ENCODE measurements at places on chromosomes 1 and 21.

DNA sequence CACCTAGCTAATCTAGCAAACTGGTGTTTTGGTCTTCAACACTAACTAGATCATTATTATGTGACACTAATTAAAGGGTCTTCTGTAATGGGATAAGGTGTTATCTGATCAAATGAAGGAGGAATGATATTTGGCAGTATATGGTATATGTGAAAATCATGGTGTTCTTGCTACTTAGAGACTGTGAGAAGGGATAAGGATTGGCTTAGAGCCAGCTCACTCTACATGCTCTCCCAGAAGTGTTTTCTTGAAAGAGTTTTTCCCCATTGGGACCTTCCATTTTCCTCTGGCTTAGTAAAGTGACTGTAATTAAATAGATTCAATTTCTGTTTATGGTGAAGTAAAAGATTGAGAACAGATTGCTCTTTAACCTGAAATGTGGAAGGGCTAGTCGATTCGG is 71.2 kb upstream of the RGL1 start:
- DNase-seq: no peak

- peak; percentile 12 for DNase-seq
Measured at GRCh38 chr1:80656014-80656636, 1144.6 kb upstream of the ADGRL2 start.

DNA sequence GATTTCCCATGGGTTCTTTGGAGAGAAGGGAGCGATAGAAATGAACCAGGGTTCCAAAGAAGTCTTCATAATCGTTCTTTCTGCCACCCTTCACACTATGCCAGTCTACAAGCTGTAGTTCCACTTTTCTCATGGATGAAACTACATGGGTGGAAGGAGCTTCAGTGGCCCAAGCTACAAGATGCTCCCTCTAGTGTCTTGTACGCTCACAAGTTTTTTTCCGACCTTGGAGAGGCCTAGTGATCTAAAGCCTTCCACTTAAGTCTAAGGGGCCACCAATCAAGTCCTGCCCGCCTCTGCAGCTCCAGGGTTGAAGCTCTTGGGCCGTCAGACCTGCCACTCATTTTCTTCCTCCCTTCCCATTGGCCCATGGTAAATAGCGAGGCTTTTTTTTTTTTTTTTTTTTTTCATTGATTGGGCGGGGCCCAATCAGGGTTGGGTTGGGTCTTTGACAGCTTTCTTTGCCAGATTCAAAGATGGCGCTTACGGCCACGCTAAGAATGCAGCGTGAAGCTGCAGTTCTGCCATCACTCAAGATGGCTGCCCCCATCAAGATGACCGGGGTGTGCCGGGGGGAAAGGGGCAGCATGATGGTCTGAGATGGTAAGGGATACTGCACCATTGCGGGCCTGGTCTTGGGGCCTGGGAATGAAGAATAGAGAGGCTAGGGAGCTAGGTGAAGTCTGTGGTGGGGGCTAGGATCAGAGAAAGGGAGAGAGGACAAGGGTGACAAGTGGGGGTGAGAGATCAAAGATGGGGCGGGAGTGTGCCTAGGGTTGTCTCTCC is at the start of gene TOMM40L:
TOMM40L (plus strand) TSS at position 527 of the 786 bp plus-strand sequence. CDS start 430 bp downstream, outside the sequence.
- DNase-seq: peak; percentile 99

DNA sequence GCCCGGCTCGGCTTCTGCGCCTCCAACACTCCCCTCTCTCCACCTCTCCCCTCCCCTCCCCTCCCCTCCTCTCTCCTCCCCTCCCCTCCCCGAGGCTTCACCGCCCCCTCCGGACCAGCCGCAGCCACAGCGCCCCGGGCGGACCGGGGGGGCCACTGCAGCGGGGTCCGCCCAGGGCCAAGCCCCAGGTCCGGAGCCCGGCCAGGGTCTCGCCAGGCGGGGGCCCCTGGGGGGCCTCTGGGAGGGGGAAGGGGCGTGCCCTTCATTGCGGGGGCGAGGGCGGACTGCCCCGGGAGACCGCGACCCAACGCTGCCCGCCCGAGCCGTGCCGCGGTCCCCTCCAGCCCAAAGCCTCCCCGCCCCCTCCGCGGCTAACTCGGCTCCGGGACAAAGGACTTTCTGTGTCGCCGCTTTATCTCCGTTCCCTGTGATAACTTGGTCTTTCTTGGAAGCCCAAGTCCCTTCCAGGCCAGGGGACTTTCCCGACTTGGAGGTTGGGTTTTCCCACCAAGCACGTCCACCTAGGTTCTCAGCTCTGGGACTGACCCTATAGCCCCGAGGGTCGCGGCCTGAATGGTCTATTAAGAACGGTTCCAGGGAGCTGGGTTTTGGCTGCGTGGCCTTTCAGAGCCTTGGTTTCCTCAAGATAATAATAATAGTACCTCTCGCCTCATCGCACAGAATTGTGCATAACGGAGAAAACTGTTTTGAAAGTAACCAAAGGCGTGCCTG is at the start of gene UBQLN4:
UBQLN4 (minus strand) TSS at position 31 of the 732 bp plus-strand sequence. CDS start 97 bp downstream, outside the sequence.
- peak; percentile 68 for DNase-seq

- DNase-seq: no peak
Measured at GRCh38 chr1:46495778-46496177, 6.1 kb downstream of the DMBX1 start.

- DNase-seq: no peak
Measured at GRCh38 chr1:32516402-32516801, 22.8 kb upstream of the ZBTB8A start.

DNA sequence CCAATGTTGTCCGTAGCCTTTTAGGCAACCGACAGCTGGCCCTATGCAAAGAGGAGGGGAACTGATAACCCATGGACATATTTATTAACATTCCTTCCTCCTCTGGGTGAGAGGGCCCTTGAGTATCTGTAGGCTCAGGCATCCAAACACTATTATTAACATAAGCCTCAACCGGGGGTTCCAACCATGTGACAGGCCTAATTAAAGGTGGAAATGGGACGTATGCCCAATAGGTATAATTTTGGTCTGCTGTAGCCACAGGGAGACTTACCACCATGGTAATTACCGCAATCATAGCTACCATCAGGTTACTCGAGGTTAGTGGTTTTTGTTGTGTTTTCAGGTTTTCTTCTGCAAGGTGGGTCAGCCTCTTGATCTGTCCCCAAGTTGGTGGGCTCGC is 5.3 kb downstream of the DAP3 start:
- no peak for DNase-seq

GRCh38 chr1:182122256-182122912 is 60.9 kb upstream of the ZNF648 start:
- no peak for DNase-seq

- no peak for DNase-seq
Measured at GRCh38 chr1:51240084-51240483, 4.0 kb downstream of the RNF11 start.

DNA sequence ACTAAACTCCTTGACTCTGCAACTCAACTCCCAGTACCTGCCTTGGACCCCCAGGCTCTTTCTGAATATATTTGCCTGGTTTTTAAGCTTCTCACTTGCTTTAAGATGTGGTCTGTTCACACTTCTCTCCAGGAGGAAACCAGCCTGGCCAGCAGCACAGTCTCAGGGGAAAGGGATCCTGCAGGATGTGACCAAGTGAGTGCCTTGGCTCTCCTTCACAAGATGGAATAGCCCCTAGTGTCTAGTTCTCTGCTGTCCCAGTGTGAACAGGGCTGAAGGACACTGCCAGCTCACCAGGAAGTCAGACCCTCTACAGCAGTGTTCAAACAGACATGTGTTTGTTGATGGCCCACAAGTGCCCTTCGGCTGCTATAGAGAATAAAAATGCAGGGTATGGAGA is 32.9 kb downstream of the CD244 start:
- DNase-seq: no peak

- no peak for DNase-seq
Measured at GRCh38 chr1:160548183-160548582, 25.1 kb upstream of the SLAMF6 start.

GRCh38 chr1:226404904-226405222 is 3.0 kb downstream of the PARP1 start:
- DNase-seq: no peak

- no peak for DNase-seq
Measured at GRCh38 chr1:15188678-15189077, 35.1 kb downstream of the TMEM51 start.

DNA sequence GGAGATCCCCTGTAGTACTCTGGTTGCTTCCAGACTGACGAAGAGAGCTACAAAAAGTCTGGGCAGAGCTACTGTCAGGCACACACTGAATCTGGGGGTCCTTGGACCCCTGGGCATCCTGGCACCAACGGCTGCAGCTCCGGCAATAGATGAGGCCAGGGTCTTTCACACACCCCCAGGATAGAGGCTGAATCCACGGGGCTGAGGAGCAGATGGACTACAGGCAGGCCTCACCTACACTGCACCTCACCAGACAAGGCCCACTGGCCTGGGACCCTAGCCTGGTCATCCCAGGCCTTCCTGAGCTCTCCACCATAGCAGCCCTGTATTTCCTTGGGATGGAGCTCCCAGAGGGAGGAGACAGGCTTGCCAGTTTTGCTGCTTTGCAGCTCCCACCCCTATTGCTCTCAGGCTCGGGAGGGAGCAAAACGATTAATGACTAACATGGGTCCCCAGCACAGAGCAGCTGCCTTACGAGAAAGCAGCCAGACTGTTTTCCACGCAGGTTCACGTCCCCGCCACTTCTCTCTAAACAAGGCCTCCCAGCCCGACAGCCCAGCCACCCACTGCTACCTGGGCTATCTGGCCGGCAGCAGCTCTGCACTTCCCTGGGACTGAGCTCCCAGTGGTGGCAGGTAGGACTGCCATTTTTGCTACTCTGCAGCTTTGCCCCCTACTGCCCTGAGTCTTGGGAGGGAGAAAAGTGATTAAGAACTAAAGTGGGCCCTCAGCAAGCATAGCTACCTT is 1022.5 kb upstream of the ADGRL2 start:
- DNase-seq: no peak

- DNase-seq: no peak
Measured at GRCh38 chr1:15132965-15133364, 20.6 kb upstream of the TMEM51 start.

DNA sequence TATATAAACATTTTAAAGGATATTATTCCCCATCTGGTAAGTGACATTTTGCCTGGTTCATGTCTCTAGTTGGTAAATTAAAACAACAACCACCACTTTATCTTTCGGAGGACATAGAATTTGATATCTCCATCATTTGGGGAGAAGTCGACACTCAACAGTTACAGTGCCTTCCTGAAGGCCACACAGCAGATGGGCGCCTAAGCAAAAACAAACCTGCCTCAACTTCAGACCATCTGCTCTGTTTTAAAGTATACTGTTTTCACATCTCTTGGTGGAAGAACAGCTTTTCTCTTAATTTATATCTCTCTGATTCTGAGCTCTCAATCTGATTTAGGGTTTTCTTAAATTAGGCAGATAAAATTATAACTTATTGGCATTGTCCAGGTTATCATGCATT is 282.2 kb downstream of the RYR2 start:
- DNase-seq: no peak

DNA sequence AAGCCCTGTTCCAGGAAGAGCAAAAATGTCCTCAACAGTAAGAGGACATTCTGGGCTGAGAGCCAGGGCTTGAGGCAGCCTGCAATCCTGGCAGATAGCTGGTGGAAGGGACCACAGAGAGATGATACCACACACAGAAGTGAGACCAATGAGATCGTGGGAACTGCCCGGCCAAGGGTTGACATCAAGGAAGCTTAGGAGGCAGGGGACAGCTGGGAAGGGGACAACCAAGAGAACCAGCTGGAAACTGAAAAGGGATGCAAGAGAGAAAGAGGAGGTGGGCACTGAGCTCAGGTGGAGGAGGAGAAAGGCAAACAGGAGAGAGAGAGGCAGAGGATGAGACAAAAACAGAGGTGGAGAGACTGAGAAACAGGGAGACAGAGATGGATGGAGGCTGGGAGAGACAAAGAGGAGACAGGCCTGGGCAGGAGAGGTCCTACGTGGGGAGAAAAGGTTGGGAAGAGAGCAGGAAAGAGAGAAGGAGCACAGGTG is 9.2 kb downstream of the PDZK1IP1 start:
- DNase-seq: no peak

DNA sequence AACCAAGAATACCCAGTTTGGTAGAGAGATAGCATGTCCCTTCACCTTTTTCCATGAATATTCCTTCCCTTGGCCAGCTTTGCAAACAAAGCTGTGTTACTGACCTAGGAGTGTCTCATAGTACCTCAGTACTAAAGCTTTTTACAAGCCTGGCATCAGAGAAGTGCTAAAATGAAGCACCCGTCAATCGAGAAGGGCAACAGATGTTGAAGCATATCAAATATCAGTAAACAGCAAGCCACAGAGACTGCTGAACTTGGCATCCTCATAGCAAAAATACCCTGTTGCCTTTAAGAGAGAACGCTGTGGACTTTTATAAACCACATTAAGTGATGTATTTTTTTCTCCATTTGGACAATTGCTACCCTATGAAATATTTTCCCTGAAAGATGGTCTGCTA is 128.6 kb upstream of the HOOK1 start:
- DNase-seq: no peak

DNA sequence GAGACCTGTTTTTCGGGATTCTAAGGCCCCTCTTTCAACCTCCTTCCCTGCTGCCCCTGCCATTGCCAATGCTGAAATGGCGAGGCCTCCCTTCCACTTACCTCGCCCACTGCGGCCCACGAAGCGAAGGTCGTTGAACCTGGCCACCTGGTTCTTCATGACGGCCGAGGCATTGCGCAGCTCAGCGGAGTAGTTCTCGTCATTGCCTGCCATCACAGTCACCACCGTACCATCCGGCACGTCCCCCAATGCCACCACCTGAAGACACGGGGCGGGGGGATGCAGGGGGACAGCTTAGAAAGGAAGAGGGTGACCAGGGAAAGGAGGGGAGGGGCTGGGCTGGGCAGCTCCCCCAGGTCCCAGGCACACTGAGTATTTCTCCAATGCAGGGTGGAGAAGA is 2.6 kb downstream of the RUNX3 start:
- no peak for DNase-seq

DNA sequence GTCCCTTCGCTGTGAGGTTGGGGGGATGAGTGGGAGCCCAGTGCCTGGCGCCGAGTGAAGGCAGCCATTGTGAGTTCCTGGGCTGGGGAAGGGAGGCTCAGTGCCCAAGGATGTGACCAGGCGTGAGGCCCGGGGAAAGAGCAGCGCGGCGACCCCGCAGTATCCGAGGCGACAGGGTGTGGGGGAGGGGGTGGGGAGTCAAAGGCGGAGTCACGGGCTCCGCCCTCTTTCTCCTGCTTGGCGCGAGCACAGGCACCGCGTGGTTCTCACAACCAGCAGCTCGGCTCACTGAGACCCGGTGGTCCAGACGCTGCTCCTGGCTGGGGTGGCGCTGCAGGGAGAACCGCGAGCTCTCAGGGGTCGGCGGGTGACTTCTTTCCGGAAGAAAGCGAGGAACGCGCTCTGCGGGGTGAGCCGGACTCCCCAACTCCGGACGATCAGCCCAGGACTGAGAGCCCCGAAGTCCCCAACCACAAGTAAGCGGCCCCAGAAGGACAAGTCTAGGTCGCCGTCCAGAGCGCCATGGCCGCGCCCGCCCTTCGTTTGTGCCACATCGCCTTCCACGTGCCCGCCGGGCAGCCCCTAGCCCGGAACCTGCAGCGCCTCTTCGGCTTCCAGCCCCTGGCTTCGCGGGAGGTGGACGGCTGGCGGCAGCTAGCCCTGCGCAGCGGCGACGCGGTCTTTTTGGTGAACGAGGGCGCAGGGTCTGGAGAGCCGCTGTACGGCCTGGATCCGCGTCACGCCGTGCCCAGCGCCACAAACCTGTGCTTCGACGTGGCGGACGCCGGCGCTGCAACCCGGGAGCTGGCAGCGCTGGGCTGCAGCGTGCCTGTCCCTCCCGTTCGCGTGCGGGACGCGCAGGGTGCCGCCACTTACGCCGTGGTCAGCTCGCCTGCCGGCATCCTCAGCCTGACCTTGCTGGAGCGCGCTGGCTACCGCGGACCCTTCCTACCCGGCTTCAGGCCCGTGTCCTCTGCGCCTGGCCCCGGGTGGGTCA is at the start of gene HPDL:
HPDL (plus strand) TSS at position 269 of the 997 bp plus-strand sequence; CDS start at position 523, 254 bp downstream.
- peak; percentile 31 for DNase-seq

Measured in brain microvascular endothelial cell (primary cell).